Stimulated activated CD4-positive, alpha-beta T cell treated with anti-CD3 and anti-CD28 coated beads, Interleukin-4, amount 100 ng/mL, for 24 hours (primary cell): ENCODE measurements at places on chromosomes 6 and 20.
A peak's percentile ranks its signal among the peaks of the same experiment; 100 is the strongest.

GRCh38 chr20:47106786-47107185 is 212.1 kb downstream of the EYA2 start:
- DNase-seq: no peak

GRCh38 chr6:154289818-154290508 is 66.6 kb downstream of the IPCEF1 start:
- DNase-seq: no peak

DNA sequence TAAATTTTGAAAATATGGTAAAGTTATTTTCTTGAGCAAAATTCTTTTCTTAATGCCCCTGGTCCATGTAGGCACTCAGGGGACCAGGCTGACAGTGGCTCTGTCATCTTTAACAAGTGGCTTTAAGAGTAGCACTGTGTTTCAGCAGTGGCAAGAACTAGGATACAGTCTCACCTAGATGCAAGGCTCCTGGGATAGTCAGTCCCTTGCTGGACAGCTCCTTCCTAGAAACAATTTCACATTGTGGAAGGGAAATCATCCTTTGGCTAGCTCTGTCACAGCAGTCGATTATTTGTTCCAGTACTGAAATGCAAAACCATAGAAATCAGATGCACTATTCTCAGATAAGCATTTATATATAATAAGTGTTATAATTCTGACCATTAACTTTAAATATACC is 175.4 kb upstream of the KCNQ5 start:
- no peak for DNase-seq

- DNase-seq: no peak
Observed at GRCh38 chr6:6494677-6495076, 93.8 kb upstream of the LY86 start.

GRCh38 chr6:45626087-45626891 is 248.6 kb upstream of the SUPT3H start:
- peak; percentile 18 for DNase-seq

GRCh38 chr6:125228981-125229479 is 72.7 kb downstream of the HDDC2 start:
- DNase-seq: no peak
